ENCODE measurements at places on chromosomes 2 and 18. TPM values are rescaled to one million over a fixed set of nuclear protein-coding genes. Genes with fewer than 3 reads are reported as not detected.

- DNase-seq: no peak
Measured at GRCh38 chr2:170113168-170113894, 64.6 kb upstream of the MYO3B start.

DNA sequence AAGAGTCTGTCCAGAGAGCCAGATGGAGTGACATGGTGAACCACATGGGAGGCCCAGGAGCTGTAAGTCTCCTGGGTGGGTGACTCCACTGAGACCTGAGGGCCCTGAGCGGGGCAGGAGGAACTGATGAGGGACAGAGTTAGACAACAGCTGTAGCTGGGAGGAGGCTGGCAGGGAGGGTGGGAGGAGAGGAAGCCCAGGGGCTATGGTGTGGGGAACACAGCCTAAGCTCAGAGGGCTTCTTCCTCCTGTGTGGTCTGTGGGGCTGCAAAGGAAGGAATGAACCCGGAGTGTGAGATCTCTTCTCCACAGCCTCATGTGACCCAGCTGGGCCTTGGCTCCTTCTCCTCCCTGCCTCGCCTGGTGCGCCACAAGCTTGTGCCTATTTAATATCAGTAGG, 395.6 kb upstream of the HS6ST1 start:
- no peak for DNase-seq

DNA sequence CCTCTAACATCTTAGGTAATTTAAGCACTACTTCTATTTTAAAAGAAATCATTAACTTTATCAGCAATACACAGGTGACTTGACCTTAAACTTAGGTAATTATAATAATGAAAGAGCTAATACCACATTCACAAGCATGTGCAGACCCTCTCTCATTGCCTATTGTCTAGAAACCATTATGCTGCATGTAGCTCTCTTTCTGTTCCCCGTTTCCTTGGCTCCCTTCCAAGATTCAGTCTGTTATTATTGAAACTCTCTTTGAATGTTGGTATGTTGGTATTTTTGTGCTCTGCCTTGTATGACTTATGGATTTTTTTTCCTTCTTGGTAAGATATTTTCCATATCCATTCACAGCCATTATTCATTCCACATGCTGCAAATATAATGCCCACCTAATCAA, 201.2 kb downstream of the CDCA7 start:
- DNase-seq: no peak

GRCh38 chr2:83282841-83283240, 1176.2 kb downstream of the SUCLG1 start:
- DNase-seq: no peak

- DNase-seq: no peak
Measured at GRCh38 chr18:26575865-26576217, 27.5 kb upstream of the KCTD1 start.

- DNase-seq: no peak
Measured at GRCh38 chr2:230895536-230896345, 29.3 kb downstream of the GPR55 start.

GRCh38 chr2:102848366-102848839, 86.6 kb downstream of the TMEM182 start:
- DNase-seq: peak; percentile 65

DNA sequence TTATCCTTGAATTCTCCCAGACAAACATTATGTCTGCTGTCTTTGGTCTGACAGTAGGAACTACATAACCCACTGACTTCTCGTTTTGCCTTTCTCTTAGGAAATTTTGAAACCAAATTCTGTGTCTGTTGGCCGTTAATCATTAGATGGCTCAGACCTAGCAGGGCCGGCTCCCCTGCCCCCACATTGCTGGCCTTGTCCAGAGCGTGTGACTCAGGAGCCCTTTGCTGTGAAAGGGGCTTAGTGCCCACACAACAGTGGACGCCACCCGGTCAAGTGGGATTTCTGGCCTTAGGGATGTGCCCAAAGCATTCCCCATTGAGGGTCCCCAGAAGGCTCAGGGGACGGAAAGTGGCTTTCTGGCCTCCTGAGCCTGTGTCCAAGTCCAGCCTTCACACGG, 137.5 kb downstream of the CTIF start:
- peak; percentile 47 for DNase-seq

- peak; percentile 55 for DNase-seq
Measured at GRCh38 chr2:60504049-60504448, 49.4 kb downstream of the BCL11A start.

ALLC gene
- total RNA-seq: not detected

UGT1A6 gene
- not detected for total RNA-seq

TMEM37 gene
- total RNA-seq: not detected

SLC4A3 gene
- total RNA-seq: 0.54 TPM
